ENCODE measurements at places on chromosomes 12 and 14.

- peak; percentile 82 for DNase-seq
These were observed 52.4 kb upstream of the CAPRIN2 start for GRCh38 chr12:30806989-30807694.

DNA sequence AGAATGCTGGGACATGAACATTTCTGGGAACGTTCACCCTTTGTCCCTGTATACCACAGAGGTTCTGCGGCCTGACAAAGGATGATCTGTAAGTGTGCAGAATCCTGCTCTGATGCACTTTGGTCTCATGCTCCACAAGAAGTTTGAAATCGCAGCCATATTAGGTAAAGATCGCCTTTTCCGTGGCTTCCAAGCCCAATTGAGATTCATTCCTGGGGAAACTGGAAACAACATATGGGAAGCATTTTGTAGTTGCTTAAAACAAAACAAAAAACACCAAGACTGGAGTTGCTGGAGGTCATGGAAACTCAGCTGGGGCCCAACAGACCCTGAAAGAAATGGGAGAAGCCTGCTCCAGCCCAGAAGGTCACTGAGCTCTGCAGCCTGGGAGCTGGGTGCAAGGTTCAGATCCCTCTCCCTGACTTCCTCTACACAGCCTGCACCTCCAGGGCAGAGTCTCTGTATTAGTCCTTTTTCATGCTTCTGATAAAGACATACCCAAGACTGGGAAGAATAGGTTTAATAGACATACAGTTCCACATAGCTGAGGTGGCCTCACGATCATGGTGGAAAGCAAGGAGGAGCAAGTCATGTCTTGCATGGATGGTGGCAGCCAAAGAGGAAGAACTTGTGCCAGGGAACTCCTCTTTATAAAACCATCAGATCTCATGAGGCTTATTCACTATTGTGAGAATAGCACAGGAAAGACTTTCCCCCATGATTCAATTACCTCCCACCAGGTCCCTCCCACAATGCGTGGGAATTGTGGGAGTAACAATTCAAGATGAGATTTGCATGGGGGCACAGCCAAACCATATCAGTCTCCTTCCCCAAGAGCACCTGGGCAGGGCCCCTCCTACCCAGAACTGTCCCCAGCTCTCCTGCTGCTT, 60.8 kb upstream of the CHGA start:
- DNase-seq = no peak

DNA sequence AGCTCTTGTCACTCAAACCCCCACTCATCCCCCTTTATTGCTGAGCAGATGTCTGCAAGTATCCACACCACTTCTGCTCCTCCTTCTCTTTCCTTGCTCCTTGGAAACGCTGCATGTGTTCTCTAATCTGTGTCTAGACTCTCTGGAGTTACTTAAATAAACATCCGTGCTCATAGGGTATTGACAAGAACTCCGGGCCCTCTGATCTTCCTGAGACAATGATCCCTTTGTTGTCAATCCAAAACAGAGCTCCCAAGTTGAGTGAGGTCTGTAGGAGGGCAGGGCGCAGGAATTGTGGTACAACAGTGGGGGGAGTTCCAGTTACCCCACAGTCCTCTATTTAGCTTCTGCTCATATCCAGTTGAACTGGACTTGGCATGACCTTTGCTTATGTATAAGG, 489.0 kb downstream of the SNAPC1 start:
- no peak for DNase-seq

DNA sequence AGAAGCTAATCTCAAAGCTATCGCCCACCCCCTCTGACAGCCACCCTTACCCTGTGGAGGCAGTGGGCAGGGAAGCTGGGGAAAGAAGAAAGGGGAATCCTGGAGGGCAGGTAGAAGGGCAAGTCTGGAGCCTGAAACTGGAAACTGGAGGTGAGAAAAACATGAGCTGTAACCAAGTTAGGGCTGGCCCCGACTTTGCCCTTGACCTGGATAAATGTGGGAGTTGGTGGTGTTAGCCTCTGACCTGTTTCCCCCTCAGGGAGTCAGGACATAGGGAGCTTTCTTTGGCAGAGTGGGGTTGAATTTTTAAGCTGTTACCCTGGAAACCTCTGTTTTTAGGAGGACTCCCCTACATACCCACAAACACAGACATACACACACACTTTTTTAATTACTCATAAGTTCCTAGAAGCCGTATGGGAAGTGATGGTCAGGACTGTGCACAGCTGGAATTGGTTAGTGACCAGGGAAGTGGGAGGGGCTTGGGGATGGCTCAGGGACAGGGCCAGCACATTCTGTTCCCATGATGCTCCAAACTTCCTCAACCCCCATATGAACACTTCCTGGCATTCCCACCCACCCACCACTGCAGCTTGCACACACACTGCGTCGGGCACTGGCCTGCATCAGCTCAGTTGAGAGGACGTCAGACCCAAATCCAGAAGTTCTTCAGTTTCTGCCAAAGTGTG, 5.0 kb upstream of the MMP19 start:
- DNase-seq = peak; percentile 100

DNA sequence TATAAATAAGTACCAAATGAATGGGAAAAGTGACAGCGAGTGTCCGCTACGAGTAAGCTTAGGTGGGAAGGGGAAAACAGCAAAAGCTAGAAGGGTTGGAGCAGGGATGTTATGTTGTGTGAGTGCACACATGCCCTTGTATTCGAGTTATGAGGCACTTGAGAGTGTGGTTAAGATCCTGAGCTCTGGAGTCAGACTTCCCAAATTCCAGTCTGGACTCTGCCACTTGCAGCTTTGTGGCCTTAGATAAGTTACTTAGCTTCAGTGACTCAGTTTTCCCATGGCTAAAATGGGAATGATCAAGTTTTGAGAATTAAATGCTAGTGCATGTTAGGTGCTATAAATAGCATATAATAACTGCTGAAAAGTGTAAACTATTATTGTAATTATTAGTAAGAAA, 44.9 kb downstream of the KTN1 start:
- DNase-seq = peak; percentile 6

- DNase-seq = peak; percentile 39
These were observed 251.5 kb downstream of the ZFP36L1 start for GRCh38 chr14:68541178-68541896.

Measured in fibroblast of upper back skin (primary cell).